ENCODE measurements at places on chromosomes 4 and X.

- DNase-seq, result no peak
Observed at GRCh38 chrX:50067435-50068284, 133.1 kb downstream of the AKAP4 start.

- no peak for DNase-seq
Observed at GRCh38 chrX:69556060-69557011, 52.2 kb downstream of the NALF2 start.

- no peak for DNase-seq
Observed at GRCh38 chr4:183405303-183405702, 39.1 kb upstream of the CDKN2AIP start.

GRCh38 chr4:148874331-148874730, 432.1 kb upstream of the NR3C2 start:
- no peak for DNase-seq

GRCh38 chrX:45068569-45068968, 132.1 kb downstream of the DIPK2B start:
- DNase-seq, result no peak

- no peak for DNase-seq
Observed at GRCh38 chr4:100981447-100982204, 365.7 kb downstream of the PPP3CA start.

GRCh38 chr4:31678356-31678755, 958.2 kb downstream of the PCDH7 start:
- DNase-seq, result no peak

GRCh38 chrX:150499240-150499639, 69.2 kb upstream of the MTM1 start:
- no peak for DNase-seq

DNA sequence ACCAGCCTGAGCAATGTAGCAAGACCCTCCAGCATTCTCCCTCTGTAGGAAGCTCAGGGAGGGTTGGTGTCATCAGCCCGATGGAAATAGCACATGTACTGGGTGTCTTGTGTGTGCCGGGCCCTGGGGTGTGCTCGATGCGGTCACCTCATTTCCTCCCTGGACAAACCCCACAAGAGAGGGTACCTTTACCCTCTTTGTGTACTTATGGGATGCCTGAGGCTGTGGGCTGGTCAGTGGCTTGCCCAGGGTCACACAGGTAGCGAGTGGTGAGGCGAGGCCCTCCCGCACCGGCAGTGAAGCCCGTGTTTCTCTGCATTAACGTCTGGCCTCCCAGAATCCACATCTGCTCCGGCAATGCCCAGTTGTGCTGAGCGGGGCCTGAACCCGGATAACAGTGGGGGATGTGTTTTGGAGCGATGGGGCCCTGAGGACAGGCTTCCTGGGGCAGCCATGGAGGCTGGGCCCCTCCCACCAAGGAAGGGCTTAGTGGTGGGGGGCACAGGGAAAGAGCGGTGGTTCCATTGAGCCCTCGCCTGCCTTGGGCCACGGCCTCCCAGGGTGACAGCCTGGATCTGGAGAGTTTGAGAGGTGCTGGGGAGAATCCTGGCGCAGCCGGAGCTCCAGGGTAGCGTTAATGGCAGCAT, 8.1 kb downstream of the PSAPL1 start:
- no peak for DNase-seq

DNA sequence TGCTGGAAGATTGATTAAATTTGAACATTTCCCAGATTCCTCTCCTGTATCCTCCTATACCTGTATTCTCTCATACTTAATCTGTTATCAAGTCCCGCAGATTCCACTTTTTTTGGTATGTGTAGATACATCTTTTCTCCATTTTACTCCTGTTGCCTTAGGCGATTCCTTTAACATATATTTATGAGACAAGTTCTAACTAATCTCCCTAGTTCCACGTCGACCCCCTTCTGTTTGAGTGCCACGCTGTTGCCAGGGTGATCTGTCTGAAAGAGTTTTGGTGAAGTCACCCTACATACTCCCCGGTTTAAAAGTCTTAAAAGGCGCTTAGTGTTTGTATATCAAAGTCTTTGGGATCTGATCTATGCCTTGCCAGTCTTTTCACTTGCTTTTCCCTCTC, 2.4 kb downstream of the HNRNPH2 start:
- DNase-seq, result no peak

- DNase-seq, result no peak
Observed at GRCh38 chr4:119240128-119240527, 27.6 kb downstream of the USP53 start.

DNA sequence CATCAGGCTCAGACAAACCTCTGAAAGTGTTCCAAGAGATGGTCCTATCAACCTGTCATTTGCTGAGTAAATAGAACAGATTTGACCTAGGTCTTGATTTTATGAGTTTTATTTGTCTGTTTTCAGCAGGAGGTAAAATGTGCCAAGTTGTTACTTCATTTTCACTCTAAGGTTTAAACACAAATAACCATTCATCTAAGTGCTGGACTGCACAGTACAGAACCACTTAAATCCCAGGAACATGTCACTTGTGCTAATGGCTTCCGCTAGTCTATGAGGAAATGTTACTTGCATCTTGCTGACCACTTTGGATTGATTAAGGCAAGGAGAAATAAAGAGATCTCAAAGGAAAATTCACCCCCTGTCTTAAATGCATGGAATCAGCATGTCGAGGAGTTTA, 660.7 kb downstream of the SMARCA1 start:
- DNase-seq, result no peak

GRCh38 chr4:44652002-44652401, 577 bp upstream of the YIPF7 start:
- no peak for DNase-seq

DNA sequence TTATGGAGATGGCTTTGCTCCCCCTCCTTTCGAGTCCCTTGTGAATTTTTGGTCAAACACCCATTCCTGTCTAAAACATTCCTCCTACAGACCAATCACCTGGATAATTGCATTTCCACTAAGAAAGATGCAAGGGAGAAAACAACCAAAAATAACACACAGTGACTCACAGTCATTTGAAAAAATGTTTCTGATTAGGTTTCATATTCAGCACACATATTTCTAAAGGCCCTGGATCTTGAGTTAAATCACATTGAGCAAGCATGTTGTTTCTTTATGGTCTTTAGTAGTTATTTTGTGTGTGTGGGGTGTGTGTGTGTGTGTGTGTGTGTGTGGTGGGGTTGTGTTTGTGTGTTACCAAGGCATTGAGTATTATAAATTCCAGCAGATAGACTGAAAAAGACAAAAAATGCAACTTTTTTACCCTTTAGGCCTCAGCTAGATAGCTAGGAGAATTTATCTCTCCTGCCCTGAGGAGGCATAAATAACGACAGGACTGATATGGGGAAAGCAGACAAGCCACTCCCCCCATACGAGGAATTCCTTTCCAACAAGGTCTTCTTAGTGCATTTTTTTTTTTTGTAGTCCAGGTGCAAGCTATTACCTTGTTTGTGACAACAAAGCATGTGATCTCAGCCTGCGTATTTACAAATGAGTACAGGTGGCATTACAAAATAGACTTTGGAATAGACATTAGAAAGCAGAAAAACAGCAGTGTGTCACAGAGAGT, 265.4 kb upstream of the ADGRL3 start:
- DNase-seq, result no peak

DNA sequence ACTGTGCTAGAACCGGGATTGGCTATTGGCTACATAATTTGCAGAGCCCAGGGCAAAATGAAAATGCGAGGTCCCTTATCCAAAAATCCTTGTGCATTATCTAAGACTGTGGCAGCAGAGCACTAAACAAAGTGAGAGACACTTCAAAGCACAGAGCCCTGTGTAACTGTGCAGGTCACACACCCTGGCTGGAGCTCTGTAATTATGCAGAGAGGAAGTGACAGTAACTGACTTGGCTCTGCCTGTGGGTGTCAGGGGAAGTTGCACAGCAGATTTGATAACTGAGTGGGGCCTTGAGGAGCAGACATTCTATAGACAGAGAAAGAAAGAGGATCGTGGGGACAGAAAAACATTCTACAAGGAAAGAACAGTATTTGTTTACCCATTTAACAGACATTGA, 173.5 kb upstream of the FMR1 start:
- no peak for DNase-seq

DNA sequence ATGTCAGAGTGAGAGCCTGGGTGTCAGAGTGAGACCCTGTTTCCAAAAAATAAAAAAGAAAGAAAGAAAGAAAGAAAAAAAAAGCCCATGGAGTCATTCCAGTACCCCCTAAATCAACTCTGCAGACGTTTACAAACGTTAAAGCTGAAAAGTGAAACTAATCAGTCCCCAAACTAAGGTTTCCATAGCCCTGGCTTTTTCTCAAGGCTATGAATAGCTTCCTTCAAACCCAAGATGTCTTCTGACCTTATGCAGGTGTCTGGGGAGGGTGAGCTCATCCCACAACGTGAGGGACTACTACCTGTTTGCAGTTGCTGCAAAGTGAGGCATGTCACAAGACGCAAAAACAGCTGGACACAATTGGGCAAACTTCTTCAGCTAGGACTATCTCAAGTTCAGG, 144.0 kb downstream of the SH3KBP1 start:
- DNase-seq, result no peak

GRCh38 chrX:105515561-105515960, 295.1 kb upstream of the TEX13A start:
- DNase-seq, result no peak

DNA sequence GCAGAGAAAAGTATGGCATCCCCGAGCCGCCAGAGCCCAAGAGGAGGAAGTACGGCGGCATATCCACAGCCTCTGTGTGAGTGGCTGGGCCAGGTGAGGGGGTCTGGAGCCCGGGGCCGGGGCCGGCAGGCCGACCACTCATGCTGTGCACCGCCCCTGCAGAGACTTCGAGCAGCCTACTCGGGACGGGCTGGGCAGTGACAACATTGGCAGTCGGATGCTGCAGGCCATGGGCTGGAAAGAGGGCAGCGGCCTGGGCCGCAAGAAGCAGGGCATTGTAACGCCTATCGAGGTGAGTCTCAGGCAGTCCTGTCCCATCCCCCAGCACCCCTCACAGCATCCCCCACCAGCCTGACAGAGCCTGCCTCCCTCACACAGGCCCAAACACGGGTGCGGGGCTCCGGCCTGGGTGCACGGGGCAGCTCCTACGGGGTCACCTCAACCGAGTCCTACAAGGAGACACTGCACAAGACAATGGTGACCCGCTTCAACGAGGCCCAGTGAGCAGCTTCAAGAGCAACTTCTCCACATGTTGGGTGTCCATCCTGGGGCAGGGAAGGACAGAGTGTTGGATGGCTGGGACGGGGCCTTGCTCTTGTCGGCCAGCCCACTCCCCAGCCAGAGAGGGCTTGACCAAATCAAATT, 7.4 kb upstream of the UBA1 start:
- no peak for DNase-seq

Data from NCI-H2081 treated with DMSO at 0.1 percent for 48 hours (cell line).